ENCODE measurements at places on chromosomes 5 and 9.

GRCh38 chr9:137056739-137057415 lies 3.0 kb upstream of the ENTPD2 start:
- DNase-seq, result no peak

GRCh38 chr5:29296548-29296947 lies 1896.9 kb upstream of the CDH6 start:
- DNase-seq, result no peak

- DNase-seq, result no peak
These were observed 939 bp downstream of the GOLGA1 start for GRCh38 chr9:124939944-124940343.

DNA sequence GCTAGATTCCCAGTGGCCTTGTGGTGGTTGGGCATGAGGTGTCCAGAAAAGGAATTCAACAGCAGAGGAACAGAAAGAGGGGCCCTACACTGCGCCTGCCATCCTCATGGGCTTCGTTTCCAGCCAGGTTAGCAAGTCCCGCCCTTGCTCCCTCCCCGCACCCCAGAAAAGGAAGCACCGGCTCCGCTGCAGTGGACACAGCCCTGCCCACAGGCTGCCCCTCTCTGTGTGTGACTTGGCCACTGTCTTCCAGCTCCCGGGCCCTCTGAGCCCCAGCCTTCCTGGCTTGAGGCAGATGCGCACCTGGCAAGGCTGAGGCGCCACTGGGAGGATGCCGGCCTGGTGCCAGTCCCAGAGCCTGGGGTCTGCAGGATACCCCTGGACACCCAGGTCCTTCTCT lies 305.0 kb upstream of the IRX4 start:
- no peak for DNase-seq

GRCh38 chr9:88481933-88482332 lies 53.0 kb upstream of the NXNL2 start:
- no peak for DNase-seq

DNA sequence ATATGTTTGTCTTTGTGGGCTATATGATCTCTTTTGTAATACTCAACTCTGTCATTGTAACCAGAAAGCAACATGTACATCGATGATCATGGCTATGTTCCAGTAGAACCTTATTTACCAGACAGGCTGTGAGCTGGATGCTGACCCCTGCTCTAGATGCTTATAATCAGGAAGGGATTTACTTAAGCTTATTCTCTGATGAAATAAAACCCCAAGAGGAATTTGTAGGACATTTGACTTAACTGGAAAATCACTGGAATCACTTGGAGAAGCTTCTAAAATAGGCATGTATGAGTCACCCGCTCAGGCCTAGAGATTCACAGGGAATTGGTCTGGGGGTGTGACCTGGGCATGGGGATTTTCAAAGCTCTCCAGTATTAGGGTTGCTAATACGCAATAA lies 285.8 kb upstream of the ZNF608 start:
- no peak for DNase-seq

DNA sequence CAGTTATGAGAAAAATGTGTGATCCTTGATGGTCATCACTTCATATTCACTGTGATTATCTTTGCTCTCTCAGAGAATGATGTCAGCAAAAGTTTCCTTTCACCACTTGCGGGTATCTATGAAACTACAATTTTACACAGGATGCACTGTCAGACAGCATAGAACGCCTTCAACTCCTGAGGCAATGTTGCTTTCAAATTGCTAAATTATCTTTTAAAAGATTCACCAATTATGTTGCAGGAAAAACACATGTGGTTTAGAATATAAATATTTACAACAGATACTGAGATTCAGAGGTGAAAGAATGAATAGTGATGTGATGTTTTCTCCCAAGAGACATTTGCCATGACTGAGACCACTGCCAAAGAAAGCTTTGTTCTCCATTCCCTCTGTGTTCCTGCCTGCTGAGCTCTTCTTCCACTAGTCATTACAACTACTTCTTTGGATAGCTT lies 879.8 kb upstream of the DMAC1 start:
- DNase-seq, result no peak

GRCh38 chr5:150672237-150672883 lies 11.3 kb downstream of the MYOZ3 start:
- peak; percentile 72 for DNase-seq

DNA sequence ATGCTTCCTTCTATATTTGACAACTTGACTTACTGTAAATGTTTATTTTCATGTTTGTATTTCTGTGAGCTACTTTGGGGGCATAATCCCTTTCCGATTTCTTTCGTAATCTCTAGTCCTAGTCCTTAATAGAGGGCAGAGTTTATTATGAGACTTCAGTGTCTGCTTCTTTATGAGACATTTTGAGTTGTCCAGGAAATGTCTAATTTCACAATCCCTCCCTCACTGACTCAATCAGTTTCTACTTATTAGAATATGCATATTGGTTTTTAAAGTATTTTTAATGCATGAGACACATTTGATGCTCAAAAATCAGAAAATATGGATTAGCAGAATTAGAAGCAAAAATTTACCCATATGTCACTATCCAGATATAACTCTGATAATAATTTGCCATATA lies 160.9 kb downstream of the FOCAD start:
- DNase-seq, result no peak

- DNase-seq, result no peak
These were observed 164.7 kb downstream of the GNAQ start for GRCh38 chr9:77866878-77867277.

DNA sequence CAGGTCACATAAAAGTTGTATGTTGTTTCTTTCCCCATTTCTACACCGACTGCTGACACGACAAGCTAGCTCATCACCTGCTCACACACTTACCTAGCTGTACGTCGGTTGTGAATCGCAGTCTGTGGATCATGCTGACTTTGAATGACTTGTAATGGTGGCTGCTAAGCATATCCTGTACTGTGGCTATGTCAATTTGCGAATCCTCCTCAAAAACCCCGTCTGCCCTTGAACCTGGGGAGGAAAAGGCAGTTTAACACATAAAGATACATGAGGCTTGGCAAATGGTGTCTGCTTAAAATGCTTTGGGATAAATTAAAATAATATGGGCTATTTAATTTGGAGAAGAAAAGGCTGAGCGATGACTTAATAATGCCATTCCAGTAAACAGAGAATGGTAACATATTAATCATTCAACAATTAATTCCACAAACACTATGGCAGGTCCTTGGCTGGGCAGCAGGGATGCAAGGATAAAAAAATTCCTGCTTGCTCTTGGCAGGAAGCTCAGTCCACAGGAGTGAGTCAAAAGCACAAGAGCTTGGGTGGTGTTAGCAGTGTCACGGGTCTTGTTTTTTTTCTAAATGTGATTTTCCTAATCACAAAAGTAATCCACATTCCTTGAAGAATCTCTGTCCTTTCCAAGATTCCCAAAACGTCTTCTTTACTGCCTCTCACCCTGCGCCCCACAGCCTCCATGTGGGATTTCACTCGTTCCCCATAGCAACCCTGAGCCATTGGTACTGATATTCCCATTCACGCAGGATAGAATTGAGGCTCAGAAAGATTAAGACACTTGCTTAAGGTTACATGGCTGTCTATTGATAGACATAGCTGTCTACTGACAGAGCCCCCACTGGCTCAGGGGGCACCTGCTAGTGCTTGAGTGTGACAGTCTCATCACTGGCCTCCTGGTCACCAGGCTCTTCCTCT lies 222.4 kb downstream of the MAPKAP1 start:
- no peak for DNase-seq

- no peak for DNase-seq
These were observed 64.5 kb upstream of the EQTN start for GRCh38 chr9:27361492-27361891.

- DNase-seq, result no peak
These were observed 33.0 kb downstream of the MAMDC2 start for GRCh38 chr9:70076678-70077077.

- DNase-seq, result no peak
These were observed at the start of gene SHOC1 for GRCh38 chr9:111794835-111795556. Gene SHOC1, minus strand, starts transcription at chr9:111794937. Its CDS starts 3,519 bp downstream, at chr9:111791418.

- DNase-seq, result no peak
These were observed 26.8 kb upstream of the RPL26L1 start for GRCh38 chr5:172932313-172933017.

DNA sequence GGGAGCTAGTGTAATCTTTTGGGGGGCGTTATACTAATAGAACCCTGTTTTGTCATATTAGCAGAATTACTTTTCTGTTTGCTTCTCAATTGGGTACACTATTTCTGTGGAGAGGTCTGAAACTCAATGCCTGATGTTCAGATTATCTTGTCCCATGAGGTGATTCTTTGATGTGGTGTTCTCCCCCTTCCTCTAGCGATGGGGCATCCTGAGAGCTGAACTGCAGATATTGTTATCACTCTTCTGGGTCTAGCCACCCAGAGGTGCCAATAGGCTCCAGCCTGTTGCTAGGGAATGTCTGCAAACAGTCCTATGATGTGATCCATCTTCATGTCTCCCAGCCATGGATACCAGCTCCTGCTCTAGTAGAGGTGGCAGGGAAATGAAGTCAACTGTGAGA lies 233.1 kb upstream of the RASA1 start:
- DNase-seq, result no peak

DNA sequence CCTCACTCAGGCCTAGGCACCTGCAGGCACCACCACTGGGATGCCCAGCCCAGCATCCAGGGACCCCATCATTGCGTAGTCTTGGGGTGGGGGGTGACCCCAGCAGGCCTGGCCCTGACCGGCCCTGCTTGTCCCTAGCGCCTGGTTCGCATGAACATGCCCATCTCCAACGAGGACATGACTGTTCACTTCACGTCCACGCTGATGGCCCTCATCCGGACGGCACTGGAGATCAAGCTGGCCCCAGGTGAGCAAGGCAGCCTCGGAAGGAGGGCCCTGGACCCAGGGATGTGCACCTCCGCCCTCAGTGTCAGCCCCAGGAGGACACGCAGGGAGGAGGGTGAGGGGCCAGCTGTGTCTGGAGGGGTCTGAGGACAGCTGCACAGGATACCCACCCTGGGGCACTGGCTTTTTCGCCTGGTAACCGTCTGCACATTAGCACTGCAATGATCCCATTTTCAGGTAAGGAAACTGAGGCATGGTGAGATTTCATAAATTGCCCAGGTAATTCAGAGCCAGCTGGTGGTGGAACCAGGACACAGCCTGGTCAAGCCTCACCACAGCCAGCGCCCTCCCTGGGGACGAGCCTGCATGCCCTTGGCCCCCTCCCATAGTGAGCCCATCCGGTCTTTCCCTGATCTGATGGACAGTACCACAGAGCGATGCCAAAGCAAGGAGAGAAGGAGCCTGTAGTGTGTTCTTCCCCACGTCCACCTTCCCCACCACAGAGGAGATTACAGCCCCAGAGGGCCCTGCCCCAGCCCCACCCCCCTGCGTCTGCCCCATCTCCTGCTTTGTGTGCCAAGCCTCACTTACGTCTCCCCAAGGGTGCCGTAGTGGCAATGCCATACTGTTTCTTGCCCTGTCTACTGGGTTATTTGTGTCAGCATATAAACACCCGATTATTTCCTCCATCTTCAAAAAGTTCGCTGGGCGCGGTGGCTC lies 228.3 kb downstream of the CACNA1B start:
- no peak for DNase-seq

- no peak for DNase-seq
These were observed 2.1 kb downstream of the BRINP1 start for GRCh38 chr9:119366909-119367682.

- DNase-seq, result no peak
These were observed 68.2 kb downstream of the MVB12B start for GRCh38 chr9:126394802-126395201.

DNA sequence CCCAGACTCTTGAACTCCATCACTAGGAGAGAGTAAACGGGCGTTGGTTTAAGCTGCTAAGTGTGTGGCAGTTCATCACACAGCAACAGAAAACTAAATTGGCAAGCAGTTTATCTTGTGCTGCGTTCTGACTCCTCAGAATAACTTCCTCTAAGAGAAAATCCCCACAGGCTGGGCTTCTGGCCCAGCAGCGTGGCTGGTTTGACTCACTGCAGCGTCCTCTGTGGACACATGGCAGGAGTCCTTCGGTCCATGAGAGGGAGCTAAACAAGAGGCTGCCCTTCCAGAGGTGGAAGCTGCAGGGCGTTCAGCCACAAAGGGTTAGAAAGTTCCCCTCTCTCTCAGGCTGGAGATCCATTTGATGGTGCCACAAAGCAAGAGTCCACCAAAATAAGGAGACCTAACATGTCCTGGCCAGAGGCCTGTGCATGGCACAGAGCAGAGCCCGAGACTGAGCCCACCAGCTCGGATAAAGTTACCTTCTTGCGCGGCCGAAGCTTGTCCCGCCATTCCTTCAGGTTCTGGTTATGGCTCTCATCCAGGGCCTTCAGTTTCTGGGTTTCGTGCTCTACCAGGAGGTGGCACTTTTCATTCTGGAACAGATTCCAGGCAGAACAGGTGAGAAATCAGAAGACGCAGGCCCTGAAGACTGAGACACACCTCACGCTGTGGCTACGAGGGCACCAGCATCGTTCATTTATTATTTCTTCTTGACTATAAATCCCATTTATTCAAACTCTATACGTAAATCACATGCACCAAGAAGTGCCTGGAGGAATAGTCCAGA lies 46.2 kb upstream of the FBXW11 start:
- no peak for DNase-seq

DNA sequence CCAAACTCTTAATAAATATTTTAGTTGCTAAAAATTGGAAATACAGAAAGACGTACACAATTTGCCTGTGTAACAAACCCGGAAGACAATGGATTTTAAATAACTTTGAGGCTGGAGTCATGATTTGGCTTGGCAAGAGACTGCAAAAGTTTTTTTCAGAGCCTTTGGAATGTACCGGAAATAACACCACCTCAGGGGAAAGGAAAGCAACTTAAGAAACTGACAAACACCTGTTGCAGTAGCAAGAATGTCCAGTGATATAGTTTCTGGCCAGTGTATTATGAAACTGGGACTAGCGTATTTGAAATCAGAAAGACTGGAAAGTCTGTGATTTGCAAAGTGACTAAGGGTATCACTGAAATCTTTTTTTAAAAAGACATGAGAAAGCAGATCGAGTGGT lies 842 bp downstream of the MUSK start:
- DNase-seq, result no peak

DNA sequence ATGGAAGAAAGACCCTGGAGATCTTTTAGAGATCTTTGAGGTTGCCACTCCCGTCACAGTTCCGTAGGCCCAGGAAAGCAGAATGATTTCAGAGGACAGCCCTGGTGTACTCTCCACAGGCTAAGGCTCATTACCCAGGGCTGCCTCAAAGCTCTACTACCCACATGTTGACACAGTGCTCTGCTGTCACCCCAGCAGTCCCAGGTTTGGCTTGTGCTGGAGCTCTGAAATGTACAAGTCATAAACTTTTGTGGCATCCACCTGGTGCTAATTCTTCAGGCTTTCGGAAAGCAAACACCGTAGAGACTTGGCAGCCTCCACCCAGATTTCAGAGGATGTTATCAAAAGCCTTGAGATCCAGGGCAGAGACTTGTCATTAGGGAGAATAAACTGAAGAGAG lies 136.5 kb downstream of the MTRR start:
- no peak for DNase-seq

DNA sequence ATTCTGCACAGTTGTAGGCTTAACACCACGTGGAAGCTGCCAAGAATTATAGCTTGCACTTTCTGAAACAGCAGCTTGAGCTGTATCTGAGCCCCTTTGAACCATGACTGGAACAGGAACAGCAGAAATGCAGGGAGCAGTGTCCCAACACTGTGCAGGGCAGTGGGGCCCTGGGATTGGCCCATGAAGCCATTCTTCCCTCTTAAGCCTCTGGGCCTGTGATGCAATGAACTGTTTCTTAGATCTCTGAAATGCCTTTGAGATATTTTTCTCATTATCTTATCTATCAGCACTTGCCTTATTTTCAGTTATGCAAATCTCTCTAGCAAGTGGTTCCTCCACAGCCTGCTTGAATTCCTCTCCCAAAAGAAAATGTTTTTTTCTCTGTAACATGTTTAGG lies 87.0 kb upstream of the MTAP start:
- no peak for DNase-seq

Measured in AML-193 (cell line).